ENCODE measurements at places on chromosomes 13 and 19. TPM values are rescaled to one million over a fixed set of nuclear protein-coding genes. Genes with fewer than 3 reads are reported as not detected.

DNA sequence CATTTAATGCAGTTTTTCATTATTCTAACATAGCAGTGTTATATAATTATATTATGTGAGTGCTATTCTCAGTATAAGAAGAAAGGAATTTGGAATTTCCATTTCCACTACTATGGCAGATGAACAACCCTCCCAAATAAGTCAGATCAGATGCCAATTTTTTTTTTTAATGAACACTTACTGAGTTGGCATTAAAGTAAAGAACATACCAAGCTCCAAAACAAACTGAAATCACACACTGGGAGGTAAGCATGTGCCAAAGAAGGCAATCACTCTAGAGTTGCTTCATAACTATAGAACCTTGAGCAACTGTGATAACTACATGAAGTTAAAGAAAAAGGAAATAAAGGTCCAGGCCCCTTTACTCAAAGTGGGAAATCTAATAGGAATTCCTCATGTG lies 90.3 kb downstream of the RNF17 start:
- no peak overlapping the region for H3K27ac ChIP-seq
- H3K36me3 ChIP-seq = no peaks in the 10 kb centered on the region
- DNase-seq = no peak
- H3K4me3 ChIP-seq = no peak overlapping the region
- H3K27me3 ChIP-seq = no peaks in the 10 kb centered on the region
- peaks cover 13% of the 10 kb centered on the region for H3K4me1 ChIP-seq

DNA sequence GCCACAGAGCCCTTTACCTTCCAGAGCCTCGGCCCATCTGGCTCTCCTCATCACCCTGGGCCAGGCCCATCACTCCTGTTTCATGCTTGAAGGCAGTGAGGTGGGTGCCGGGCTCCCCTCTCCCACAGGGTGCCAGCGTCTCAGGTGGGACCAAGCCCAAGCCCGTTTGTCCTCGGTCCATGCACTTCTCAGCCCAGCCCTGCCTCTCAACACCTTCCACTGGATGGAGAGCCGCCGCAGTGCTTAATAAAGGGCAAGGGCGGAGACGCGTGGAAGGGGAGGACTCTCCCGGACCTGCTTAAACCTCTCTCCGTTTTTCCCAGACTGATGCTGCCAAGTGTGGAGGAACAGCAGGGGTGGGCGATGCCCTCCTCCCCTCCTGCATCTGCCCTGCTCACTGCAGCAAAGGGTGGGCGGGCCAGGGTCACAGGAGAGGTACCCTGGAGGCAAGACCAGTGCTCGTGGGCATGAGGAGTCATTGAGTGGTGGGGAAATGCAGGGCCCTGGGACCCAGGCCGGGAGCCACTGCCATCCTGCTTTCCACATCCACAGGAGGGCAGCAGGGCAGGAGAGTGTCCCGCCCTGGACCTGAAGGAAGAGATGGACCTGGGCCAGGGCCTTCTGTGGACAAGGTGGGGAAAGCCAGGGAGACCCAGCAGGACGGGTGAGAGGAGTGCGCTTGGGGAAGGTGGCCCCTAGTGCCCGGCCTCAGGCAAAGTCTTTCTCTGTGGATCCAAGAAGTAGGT lies 9.7 kb upstream of the ATP11A start:
- H3K27ac ChIP-seq = no peak overlapping the region
- no peak overlapping the region for H3K4me3 ChIP-seq
- no peaks in the 10 kb centered on the region for H3K36me3 ChIP-seq
- no peaks in the 10 kb centered on the region for H3K27me3 ChIP-seq
- H3K4me1 ChIP-seq = no peaks in the 10 kb centered on the region

Gene SHD
- total RNA-seq = not detected

Gene ZFP28
- 28.1 TPM for total RNA-seq

Gene MYO1F
- total RNA-seq = 0.37 TPM

GRCh38 chr13:94329277-94329676 lies 150.2 kb downstream of the DCT start:
- peak overlapping the region; percentile 46 for H3K27ac ChIP-seq
- peaks cover 57% of the 10 kb centered on the region for H3K4me1 ChIP-seq
- no peaks in the 10 kb centered on the region for H3K27me3 ChIP-seq
- DNase-seq = no peak
- no peak overlapping the region for H3K4me3 ChIP-seq
- H3K36me3 ChIP-seq = no peaks in the 10 kb centered on the region

DNA sequence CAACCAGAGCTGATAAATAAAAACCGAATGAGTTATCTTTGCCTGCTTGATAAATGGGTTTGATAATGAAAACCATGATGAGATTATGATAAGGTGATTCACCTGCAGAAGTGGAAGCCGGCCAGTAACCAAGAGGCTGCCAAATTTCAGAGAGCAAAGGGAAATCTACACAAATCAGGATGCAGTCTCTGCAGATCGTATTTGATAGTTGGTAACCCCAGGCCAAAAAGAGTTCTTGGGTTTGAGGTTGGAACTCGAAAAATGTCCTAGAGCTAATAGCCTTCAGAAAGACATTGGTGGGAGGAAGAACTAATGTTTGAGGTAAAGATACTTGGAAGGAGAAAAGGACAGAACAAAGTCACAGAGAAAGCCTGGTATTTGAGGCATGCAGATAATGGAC lies 9.6 kb upstream of the LATS2 start:
- H3K27me3 ChIP-seq = no peaks in the 10 kb centered on the region
- DNase-seq = no peak
- 0 out of 2 replicates have a peak overlapping the region, but pooled peaks have one; percentile 21 for H3K27ac ChIP-seq
- no peaks in the 10 kb centered on the region for H3K36me3 ChIP-seq

- H3K4me1 ChIP-seq = no peaks in the 10 kb centered on the region
- DNase-seq = no peak
- H3K27me3 ChIP-seq = no peaks in the 10 kb centered on the region
- no peak overlapping the region for H3K27ac ChIP-seq
Observed at GRCh38 chr13:59337070-59337469, 826.7 kb downstream of the DIAPH3 start.

Gene FSD1
- 4.5 TPM for total RNA-seq

DNA sequence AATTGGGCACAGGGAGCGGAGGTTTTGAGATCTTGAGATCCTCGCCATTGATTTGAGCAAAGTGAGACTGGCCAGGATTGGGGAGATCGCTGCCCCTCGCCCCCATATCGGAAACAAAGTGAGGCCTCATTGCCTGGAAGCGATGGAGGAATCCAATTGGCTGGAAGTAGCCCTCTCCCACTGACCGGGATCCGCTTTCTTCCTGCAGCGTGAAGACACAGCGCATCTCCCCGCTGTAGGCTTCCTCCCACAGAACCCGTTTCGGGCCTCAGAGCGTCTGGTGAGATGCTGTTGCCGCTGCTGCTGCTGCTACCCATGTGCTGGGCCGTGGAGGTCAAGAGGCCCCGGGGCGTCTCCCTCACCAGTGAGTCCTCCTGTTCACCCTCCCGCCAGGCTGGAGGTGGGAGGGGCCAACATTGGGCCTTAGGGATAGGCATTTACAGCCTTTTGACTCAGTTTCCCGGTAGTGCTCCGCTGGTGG lies 438 bp downstream of the PRKCSH start:
- H3K4me3 ChIP-seq = peak overlapping the region; percentile 65
- no peak for DNase-seq
- no peaks in the 10 kb centered on the region for H3K27me3 ChIP-seq
- peaks cover 49% of the 10 kb centered on the region for H3K36me3 ChIP-seq
- peak overlapping the region; percentile 44 for H3K27ac ChIP-seq

Gene EXOC3L2
- total RNA-seq = not detected

Gene PSG7
- not detected for total RNA-seq

Measured in SJSA1 (cell line).